H1 (cell line): ENCODE measurements at places on chromosomes 3 and 15.

DNA sequence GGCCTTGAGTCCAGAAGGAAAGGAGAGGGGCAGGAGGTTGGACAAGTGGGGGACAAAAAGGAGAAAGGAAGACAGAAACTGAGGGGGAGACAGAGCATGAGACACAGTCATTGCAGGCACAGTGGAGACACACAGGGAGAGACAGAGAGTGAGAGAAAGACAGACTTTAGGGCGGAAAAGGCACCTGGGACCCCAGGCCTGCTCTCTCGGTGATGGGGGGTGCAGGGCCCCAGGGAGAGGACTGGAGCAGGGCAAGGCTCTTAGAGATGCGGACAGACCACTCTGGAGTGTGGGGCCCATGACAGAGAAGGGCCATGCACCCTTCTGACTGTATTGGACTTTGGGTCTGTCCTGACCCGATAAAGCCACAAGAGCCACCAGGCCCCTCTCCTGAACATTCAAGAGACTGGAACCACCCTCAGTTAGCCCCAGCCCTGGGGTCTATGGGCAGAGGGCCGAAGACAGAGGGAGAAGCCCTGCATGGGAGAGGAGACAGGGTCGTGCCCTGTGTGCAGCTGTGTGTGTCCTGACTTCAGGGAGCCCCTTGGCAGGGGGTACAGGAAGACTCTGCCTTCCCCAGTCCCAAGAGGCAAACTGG, 12.5 kb downstream of the PLCD1 start:
- DNase-seq, result no peak

DNA sequence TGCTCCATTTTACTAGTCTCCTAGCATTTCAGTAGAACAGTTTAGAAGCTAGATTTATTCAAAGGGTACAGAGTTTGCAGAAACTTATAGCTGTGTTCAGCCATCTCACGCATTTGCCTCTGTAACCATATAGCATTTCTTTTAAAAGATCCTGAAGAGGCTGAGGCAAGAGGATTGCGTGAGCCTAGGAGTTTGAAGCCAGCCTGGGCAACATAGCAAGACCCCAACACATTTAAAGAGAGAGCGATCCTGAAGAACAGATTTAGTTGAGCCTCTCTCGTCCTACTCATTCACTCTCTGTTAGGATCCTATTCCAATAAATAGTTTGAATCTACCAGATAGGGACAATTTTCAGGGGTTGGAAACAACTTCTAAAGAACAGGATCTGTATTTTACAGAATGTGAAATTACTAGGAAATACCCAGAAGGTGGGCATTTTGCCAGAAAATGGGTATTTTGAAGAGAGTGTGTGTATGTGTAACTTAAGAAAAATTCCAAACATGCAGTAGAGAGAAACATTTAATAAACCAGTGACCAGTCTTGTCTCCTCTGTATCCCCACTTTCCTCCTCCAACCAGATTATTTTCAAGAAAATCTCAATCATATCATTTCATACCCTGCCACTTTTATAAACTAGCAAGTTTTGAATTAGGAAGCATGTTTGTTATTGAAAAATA, 4.5 kb downstream of the EIF3J start:
- DNase-seq, result no peak

- DNase-seq, result no peak
Observed at GRCh38 chr3:49703956-49704355, 14.6 kb downstream of the RNF123 start.

DNA sequence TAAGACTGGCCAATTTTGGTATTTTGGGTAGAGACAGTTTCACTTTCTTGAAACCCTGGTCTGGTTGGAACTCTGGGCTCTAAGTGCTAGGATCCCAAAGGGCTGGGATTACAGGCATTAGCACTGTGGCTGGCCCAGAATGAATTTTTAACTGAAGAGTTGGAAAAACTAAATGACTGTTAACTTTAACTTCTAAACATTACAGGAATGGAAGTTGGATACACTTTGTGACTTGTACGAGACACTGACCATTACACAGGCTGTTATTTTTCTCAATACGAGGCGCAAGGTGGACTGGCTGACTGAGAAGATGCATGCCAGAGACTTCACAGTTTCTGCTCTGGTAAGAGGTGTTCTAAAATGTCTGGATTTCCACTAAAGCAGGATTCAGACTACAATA, 3.5 kb downstream of the EIF4A2 start:
- no peak for DNase-seq

DNA sequence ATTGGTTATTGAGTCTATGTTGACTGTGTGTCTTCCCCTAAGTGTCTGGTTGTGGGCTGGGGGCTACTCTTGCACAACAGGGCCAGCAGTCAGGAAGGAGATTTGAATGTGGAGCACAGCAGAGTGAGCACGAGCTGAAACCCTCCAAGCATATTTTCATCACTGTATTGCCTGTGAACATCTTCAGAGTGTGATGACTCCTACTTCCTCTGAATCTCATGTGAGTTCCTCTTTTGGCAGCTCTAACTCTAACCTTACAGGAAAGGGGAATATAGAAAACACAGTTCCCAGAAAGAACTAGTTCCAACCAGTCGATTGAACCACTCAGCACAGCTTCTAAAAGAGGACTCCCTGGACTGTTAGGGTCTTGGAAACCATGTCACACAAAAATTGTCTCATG, 211.6 kb downstream of the RAP2B start:
- no peak for DNase-seq

DNA sequence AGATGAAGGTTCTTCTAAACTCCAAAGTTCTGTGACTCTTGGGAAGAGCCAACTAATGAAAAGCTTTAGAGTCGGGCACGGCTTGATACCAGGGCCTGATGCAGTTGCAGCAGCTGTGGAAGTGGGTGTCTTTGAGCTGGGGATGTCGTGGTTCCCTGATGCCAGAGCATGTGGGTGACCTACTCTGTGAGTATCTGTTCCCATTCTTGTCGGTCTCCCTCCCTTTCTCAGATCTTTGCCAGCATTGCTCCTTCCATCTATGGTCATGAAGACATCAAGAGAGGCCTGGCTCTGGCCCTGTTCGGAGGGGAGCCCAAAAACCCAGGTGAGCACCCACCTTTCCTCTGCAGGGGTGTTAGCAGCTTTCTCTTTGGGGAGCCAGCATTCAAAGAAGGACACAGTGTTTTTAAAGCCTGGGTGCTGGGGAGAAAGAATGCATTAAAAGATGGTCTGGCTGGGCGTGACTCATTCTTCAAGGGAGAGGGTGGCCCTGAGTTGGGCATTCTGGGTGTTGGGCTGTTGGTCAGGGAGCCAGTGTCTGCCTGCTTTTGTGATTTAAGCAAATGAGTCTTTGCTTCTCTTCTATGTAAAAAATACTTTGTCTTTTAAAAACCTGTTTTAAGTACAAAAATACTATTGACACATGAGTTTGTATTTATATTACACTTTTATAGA, 13.2 kb upstream of the PODXL2 start:
- no peak for DNase-seq

DNA sequence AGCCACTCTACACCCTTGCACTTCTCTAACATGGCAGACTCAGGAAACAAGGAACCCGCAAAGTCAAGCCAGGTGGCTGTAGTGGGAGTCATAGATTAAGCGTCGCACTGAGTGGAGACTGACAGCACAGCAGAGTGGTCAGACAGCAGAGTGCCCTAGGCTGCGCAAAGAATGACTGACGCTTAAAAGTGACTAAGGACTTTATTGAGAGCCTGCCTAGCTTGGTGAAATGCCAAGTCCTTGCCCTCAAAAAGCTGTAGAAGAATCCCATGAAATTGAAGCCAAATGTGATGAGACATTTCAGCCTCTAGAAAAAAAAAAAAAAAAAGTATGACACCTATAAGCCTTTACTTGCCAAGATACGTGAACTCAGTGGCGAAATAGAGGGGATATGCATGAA, 30.2 kb downstream of the NCEH1 start:
- DNase-seq, result no peak

GRCh38 chr3:111282024-111282423, 210.4 kb downstream of the NECTIN3 start:
- DNase-seq, result no peak

DNA sequence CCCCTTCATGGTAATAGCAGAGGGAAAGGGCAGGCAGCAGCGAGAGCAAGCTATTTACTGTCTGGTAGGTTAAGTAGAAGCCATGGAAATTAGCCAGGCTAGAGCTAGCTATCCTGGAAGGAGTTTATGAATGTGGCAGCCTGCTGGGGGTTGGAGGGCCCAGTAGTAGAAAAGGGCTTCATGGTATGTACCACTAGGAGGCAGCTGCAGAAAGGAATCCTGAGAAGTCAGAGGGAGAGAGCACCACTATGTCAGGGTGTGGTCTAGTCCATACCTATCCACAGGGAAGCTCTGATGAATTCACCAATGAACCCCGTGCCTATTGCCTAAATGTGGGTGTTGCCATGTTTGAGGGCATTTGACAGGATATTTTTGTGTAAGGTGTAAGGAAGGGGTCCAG, 55.0 kb downstream of the PLAAT1 start:
- no peak for DNase-seq

DNA sequence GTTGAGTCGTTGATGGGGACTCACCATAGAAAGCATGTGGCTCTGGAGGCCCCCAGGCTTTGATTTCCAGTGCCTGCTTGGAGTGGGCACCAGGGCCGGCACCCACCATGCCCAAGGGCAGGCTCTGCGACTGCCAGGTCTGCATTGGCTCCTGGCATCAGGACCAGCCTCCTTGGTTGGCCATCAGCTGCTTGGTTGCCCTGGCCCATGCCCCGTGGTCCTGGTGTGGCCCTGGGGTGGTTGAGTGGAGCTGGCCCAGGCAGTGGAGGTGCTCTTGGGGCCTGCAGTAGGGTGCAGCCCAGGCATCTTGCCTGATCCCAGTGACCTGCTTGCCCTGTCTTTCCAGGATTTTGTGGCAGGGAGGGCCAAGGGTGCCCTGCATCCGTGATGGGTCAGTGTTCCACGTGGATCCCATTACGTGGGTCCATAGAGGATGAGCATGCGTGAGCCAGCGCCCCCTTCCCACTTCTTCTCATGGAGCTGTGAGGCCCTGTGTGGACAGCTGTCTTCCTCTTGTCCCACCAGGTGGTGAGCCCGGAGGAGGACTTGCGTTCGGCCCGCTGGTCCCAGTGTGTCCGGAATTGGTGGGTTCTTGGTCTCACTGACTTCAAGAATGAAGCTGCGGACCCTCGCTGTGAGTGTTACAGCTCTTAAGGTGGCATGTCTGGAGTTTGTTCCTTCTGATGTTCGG, 187.0 kb downstream of the UBE3A start:
- DNase-seq, result no peak

GRCh38 chr3:111901637-111902036, 42.6 kb downstream of the PHLDB2 start:
- DNase-seq, result no peak

- DNase-seq, result no peak
Observed at GRCh38 chr3:134258761-134259347, 8.2 kb upstream of the RYK start.

DNA sequence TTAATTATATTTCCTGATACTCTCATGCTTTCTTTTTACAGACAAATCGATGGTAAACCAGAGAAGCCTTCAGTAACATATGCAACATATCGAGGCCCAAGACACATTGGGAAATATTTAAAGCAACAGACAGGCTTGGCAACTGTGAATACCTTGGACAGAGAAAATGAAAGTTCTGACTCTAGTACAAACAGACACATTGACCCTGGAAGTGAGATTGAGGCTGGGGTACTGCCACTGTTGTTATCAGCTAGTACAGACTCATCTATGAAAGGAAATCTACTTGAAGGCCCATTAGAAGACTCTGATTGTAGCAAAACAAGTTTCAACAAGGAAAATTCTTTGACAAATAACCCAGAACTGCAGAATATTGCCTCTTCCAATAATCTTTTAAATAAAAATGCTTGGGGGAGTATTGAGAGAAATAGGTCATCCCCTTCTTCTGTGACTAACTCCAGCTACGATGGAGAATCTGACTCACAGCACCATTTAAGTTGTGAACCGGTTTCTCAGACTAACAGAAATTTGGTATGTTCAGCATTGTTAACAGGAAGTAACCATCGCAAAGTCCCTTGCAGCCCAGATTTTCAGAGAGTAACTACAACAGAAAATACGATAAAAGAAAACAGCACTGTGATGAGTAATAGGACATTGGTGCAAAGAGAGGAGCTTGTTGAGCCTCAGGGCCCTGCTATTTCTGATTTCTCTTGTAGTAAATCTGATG, 50.2 kb downstream of the CRYBG3 start:
- DNase-seq, result no peak

DNA sequence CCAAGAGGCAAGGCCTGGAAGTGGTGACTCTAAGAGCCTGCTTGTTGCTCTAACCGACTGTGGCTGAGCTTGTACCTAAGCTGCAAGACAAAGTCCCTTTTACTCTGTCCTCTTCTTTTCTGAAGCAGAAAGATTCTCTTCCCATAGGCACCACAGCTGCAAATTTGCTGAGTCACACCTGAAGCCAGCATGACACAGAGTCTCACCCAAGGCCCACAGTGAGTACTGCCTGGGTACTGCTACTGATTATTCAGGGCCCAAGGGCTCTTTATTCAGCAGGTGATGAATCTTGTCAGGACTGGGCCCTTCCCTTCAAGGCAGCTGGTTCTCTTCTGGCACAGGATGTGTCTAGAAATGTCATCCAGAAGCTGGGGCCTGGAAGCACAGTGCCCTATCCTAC, 18.9 kb upstream of the TIGIT start:
- no peak for DNase-seq
